ENCODE measurements at places on chromosomes 4 and X.

- DNase-seq, result no peak
Observed at GRCh38 chrX:120564925-120565324, 4.2 kb upstream of the CUL4B start.

DNA sequence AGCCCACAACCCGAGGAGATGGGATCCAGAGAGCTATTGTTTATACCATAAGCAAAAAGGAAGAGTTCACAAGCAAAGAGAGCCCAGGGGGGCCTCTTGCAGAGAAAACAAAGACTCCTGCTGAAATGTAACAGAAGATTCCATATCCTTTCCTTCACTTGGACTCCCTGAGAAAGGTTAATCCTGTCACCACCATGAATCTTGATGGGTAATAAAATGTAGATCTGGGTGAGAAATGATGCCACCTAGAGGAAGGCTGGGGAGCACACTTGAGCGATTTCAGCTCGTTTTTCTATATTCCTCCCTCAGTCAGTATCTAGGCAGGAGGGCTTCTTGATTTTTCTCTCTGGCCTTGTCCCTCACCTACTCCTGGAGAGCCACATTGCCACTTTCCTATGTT, 10.2 kb upstream of the KCNE5 start:
- no peak for DNase-seq

- no peak for DNase-seq
Observed at GRCh38 chr4:184457535-184458249, 16.7 kb downstream of the IRF2 start.

DNA sequence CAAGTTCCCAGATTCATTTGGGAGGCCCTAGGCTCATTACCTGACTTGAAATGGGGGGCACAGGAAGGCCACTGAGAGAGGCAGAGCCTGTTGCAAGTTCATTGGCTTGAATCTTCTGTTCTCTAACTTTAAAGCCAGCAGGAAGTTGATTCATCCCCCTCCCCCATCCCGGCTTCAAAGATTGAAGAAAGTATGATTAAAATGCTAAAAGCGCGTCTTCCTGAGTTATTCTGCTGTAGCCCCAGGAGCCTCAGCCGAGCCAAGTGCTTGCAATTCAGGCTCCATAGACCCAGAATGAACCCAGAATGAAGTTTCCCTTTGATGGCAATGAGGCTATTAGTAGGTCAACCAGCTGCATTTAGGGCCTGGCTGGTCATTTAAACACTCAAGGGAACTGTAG, 14.7 kb downstream of the CHST7 start:
- DNase-seq, result no peak

DNA sequence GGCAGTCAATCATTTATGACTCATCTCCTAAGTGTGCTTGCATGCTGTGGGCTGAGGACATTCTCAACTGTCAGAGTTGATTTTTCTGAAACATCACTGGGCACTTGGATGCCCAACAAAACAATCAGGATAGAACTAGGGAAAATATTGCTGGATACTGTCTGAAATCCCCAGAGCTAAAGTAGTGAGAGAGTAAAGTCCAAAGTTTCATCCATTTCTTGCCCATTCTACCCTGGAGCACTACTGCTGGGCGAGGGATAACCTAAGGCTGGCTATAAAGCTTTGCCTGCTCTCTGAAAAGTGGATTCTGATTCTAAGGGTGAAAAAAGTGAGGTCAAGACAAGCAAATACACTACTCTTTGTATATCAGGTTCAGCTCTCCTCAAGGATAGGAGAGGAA, 279.6 kb upstream of the EDA2R start:
- DNase-seq, result no peak

- DNase-seq, result no peak
Observed at GRCh38 chr4:145679520-145679919, 426 bp upstream of the C4orf51 start.

GRCh38 chr4:159497936-159498335, 395.1 kb downstream of the RAPGEF2 start:
- DNase-seq, result no peak

- DNase-seq, result no peak
Observed at GRCh38 chr4:651884-652642, 22.0 kb downstream of the ATP5ME start.

- no peak for DNase-seq
Observed at GRCh38 chr4:24806206-24806990, 11.0 kb downstream of the SOD3 start.

DNA sequence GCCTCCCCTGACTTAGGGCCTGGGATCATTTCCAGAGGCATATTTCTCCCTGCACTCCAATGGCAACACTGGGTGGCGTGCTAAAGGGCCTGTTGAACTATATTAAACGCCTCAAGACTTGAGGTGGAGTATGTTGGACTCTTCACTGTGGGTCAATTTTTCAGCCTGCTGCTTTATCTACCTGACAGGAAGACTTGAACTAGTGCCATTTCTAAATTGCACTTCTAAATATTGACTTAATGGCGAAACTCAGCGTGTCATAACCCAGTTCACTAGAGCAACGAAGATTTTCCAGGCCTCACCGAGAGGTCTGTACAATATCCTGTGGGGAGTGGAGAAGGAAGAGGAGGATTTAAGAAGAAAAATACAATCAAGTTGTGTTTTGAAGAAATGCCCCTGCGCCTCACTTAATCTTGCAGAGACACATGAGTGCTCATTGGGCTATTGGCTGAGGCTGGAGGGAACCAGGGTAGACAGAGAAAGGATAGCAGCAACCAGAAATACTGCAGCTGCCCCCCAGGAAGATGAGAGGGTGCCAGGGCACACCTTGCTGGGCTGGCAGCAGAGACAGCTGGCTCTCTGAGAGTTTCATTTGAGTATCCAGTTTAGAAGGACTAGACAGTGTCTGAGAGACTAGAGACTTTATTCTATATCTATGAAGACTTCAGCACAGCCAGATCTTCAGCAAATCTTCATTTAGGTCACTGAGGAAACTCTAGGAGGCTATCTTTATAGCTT, 67.4 kb downstream of the ENPP6 start:
- no peak for DNase-seq

DNA sequence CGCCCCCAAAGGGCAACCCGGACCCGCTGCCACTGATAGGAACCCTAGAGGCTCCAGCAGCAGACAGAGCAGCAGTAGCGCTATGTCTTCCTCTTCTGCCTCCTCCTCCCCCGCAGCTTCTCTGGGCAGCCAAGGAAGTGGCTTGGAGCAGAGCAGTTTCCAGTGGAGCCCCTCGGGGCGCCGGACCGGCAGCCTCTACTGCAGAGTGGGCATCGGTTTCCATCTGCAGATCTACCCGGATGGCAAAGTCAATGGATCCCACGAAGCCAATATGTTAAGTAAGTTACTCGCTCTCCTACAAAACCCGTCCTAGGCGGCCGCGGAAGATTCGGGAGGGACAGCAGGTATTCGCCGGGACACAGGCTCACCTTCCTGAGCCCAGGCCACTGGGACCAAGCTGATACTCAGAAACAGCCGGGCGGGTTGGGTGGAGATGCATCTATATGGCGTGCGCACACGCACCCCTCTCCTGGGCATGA, 477 bp downstream of the FGF5 start:
- no peak for DNase-seq

- no peak for DNase-seq
Observed at GRCh38 chr4:67106861-67107460, 438.3 kb downstream of the CENPC start.

DNA sequence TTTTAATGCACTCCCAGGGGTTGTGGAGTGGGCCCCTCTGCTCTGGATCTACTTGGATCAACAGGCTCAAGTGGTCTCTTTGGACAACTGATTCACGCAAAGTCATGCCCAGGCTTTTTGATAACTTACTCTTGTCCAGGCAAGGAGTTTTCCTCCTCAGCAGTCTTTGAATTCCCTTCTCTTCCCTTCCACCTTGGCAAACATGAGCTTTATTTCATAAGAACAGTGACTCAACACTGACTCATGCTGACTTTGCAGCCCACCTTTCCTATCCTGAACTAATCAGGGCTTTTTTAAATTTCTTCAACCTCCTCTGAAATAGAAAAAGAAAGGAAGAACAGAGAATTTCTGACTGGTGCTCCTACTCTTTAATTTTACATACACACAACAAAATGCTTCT, 132.1 kb upstream of the LDB2 start:
- no peak for DNase-seq

- no peak for DNase-seq
Observed at GRCh38 chrX:154077101-154077500, 20.4 kb downstream of the MECP2 start.

DNA sequence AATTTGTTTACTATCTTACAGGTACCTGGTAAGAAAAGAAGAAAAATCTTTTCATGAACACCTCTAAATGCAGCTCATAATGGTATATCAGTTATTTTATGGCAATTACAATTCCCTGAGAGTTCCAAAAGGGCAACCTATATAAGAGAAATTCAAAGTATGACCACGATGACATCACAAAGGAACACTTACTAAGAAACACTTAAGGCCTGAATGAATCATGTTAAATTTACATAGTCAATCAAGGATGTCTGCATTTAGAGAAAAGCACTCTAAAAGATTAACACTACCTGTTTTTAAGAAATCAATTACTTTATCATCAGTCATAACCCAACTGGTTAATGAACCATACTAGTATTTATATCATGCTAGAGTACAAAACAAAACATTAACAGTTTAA, 63.9 kb downstream of the LCORL start:
- no peak for DNase-seq

GRCh38 chr4:179671609-179672008, 2229.4 kb upstream of the AGA start:
- DNase-seq, result no peak

GRCh38 chrX:16589826-16590225, 60.1 kb upstream of the S100G start:
- DNase-seq, result no peak

DNA sequence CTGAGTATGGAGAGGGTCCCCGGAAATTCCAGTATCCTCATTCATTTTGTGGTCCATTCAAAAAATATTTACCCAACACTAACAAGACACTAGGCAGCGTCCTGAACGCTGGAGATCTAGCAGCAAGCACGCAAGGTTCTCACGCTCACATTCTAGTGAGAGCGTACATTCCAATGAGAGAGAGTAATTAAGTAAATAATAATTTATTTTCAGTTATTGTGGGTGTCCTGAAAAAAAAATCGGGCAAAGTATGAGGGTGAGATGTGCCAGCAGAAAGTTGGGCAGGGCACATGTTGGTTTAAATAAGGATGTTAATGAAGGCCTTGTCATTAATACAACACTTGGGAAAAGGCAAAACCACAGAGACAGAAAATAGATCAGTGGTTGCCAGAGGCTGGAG, 4.0 kb upstream of the TMEM156 start:
- DNase-seq, result no peak

DNA sequence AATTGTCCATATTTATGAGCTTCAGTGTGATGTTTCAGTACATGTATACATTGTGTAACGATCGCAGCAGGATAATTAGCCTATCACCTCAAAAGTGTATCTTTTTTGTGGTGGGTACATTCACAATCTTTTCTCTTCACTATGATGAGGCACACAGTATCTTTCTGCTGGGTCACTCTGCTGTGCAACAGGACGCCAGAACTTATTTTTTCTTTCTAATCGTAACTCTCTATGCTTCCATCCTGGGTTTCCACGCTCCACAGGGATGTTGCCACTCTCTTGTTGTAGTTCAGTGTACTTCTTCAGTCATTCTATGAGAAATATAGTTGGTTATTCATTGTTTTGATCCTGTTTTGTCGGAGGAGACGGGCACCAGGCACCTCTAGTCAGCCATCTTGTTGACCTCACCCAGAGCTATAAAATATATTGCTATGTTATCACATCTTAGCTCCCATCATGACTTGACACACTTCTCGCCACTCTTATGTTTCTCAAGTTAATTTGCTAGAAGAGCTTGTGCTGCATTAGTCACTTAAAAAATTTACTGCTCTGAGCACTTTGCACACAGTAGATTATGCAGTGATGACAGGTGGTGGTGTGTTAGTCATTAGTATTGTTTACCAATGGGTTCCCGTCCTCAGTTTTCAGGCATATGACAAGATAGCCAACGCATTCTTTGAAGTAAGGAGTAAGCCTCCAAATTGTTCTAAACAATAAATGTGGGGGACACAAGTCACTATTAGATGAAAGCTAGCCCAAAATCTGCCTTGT, 1002.7 kb upstream of the PCDH7 start:
- no peak for DNase-seq

GRCh38 chr4:73883306-73883705, 14.1 kb downstream of the CXCL1 start:
- DNase-seq, result no peak

DNA sequence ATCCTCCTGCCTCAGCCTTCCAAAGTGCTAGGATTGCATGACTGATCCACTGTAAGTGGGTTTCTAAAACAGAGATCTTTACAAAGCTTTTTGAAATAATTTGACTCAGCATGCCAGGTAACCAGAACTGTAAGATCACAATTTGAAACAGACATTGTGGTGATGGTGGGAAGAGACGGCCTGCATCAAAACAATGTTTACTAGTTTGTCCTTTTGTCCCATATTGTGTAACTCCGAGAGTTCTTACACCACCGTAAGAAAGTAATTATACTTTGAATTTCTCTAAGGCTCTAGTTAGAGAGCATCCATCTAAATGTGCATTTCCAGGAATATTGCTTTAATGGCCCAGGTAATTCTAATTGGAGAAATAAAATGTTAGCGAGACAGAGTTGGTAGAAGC, 594 bp upstream of the ARHGAP24 start:
- no peak for DNase-seq

GRCh38 chr4:151276787-151277562, at the start of gene PRSS48:
TSS of gene PRSS48 (plus strand) at chr4:151277161. CDS start at chr4:151277173, 12 bp downstream.
- DNase-seq, result peak; percentile 13

DNA sequence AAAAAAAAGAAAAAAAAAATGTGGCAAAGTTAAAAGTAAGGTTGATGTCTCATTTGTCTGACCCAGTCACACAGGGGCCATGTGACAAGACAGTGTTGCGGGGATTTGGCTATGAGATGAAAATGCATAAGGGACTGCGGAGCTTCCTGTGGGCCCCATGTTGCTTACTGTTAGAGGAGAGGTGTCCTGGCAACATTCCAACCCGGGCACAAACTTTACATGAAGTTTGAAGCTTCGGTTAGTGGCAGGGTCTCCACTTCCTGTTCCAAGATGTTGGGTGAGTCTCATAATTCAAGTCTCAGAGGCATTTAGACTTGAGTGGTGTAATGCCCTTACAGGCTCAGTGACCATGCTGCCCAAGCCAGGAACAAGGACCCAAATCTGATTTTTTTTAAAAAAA, 111.3 kb downstream of the MAML3 start:
- DNase-seq, result no peak

DNA sequence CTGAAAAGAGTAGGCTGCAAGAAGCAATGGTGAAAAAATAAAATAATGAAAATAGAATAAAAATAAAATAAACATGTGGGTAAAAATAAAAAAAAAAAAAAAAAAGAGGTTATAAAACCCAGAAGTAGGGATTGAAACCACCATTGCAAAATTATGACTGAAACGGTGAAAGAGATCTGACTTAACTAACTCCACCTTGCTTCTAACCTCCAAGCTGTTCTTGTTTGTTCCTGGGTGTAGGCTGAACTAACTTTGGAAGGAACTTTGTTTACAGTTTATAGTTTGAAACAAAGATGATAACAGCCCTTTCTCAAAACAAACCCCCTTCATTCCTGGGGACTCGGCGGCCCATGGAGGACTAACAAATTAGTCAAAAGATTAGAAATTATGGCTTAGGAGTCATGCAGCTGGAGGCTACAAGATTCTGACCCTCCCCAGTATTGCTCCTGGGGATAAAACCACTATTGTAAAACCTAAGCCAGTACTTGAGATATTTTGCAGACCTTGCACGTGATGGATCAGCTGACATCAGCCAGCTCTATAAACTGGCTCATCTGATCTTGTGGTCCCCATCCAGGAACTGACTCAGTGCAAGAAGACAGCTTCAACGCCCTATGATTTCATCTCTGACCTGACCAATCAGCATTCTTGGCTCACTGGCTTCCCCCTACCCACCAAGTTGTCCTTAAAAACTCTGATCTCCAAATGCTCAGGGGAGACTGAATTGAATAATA, 30.4 kb downstream of the DDX60L start:
- no peak for DNase-seq

GRCh38 chrX:107730298-107730655, 45.3 kb downstream of the TSC22D3 start:
- DNase-seq, result no peak

All from stimulated activated CD4-positive, alpha-beta T cell treated with anti-CD3 and anti-CD28 coated beads, Interleukin-15, amount 100 ng/mL, for 1 hour (primary cell).